ENCODE measurements at places on chromosomes 2 and 18.

GRCh38 chr2:15506229-15506819 is 54.8 kb downstream of the NBAS start:
- DNase-seq = no peak

DNA sequence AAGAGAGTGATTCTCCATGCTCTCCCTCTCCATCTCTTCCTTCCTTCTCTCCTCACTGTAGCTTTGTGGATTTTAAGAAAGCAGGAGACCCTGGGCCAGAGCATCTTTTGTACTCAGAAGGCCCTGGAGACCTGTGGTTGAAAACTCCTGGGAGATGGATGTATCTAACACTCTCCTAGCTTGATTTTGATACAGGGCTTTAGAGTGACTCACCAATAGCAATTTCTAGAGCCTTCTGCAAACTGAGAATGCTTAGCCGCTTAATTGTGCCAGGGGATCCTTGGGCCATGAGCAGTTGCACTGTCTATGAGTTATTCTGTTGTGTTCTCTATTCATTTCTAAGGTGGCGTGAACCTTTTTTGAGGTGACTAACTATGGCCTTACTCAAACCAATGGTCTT is 17.7 kb downstream of the HOXD1 start:
- no peak for DNase-seq

DNA sequence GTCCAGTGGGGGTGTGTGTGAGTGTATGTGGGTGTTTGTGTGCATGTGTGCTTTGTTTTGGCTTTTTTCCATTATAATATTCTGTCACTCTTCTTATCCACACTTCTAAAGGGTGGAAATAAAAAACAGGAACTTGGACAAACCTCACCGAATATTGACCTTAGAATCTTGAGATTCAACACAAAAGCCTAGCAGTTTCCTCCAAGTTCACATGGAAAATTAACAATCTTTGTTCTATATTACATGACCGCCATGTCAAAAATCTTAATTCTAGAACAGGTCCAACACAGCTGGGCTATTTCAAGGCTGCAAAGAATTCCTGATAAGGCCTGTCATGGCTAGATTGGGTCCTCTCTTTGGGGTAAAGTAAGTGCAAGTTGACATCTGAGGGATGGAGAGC is 169.3 kb upstream of the OSR1 start:
- no peak for DNase-seq

- no peak for DNase-seq
Observed at GRCh38 chr2:142858961-142859360, 18.5 kb upstream of the KYNU start.

- no peak for DNase-seq
Observed at GRCh38 chr2:240503848-240504247, 53.9 kb downstream of the ANKMY1 start.

- DNase-seq = no peak
Observed at GRCh38 chr2:169845016-169845415, 17.8 kb downstream of the UBR3 start.

- DNase-seq = peak; percentile 34
Observed at GRCh38 chr2:235568431-235568830, 74.6 kb downstream of the AGAP1 start.

GRCh38 chr18:32915516-32915915 is 142.7 kb upstream of the KLHL14 start:
- DNase-seq = no peak

DNA sequence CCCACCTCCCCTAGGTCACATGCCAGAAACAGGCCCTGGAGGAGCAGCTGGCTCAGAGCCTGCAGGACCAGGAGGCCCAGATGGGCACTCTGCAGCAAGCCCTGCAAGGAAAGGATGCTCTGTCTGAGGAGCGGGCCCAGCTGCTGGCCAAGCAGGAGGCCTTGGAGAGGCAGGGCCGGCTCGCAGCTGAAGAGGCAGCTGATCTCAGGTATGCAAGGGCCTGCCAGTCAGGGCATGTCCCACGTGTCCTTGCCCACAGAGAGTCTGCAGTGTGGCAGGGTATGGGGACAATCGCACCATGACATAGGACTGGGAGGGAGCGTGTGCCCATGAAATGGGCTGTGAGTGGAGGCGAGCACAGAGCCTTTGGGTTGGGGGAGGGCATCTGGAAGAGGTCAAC is 39.9 kb downstream of the CROCC2 start:
- DNase-seq = no peak

DNA sequence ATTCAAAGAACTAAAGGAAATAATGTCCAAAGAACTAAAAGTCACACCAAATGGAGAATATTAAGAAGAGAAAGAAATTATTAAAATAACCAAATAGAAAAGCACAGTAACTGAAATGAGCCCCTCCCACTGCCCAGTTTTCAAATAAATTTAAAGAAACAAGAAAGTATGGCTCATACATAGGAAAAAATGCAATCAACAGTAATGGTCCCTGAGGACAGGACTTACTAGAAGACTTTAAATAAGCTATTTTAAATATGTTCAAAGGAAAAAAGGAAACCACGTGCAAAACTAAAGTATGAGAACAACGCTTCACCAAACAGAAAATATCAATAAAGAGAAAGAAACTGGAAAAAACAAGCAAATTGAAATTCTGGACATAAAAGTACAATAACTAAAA is 58.9 kb downstream of the TMEM131 start:
- no peak for DNase-seq

- no peak for DNase-seq
Observed at GRCh38 chr2:222353993-222354392, 55.2 kb upstream of the PAX3 start.

GRCh38 chr2:18614041-18614440 is 24.7 kb upstream of the NT5C1B start:
- no peak for DNase-seq

DNA sequence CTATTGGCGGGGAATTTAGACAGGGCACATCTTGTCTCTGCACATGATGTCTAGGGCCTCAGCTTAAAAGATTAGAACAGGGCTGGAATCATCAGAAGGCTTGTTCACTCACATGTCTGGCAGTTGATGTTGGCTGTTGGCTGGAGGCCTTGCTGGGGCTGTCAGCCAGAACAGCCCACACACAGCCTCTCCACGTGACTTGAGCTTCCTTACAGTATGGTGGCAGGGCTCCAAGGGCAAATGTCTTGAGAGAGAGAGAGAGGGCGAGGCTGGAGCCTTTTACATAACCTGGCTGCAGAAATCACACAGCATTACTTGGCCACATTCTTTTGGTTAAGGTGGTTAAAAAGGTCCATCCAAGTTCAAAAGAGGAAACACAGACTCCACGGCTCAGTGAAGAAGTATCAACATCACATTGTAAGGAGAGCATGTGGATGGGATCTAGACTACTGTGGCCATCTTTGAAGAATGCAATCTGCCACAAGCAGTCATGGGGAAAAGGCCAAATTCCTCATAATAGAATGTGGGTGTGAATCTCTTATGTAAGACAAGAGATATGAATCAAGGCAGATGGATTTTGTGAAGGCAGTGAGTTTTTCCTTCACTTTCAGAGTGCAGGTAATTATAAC is 30.4 kb downstream of the SRSF7 start:
- peak; percentile 78 for DNase-seq

DNA sequence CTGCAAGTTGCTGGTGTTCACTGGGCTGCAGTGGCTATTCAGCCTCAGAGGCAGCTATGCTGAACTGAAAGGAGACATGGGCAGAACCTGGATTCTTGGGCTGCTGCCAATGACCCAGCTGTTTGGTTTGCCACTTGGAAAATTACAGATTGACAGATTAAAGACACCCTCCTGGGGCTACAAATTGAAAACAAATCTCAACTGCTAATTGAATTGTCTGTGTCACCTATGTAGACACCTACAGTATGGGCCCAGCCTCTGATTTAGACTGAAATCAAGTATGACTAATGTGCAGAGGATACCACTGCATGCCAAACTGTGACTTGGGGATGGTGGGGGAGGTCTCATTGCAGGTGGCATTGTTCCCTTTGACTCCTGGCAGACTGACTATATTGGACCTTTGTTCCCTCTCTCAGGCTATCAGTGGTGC is 42.8 kb downstream of the ITSN2 start:
- DNase-seq = no peak

DNA sequence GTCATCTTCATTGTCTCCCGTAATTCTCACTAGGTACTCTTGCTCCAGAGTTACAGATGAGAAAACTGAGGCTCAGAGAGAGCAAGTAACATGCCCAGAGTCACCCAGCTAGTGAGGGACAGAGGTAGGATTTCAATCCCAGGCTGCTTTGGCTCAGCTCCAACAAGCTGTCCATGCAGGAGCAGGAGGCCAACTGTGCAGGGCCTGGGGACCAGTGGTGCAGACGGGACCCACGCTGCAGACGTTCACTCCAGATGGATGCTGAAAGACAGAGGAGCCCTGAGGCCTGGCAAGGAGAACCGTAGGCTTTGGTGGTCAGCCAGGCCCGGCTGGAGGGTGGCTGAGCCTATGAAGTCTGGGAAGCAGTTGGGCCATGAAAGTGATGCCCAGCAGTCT is 102.6 kb downstream of the MCFD2 start:
- no peak for DNase-seq

- no peak for DNase-seq
Observed at GRCh38 chr2:150232871-150233270, 254.6 kb downstream of the RND3 start.

DNA sequence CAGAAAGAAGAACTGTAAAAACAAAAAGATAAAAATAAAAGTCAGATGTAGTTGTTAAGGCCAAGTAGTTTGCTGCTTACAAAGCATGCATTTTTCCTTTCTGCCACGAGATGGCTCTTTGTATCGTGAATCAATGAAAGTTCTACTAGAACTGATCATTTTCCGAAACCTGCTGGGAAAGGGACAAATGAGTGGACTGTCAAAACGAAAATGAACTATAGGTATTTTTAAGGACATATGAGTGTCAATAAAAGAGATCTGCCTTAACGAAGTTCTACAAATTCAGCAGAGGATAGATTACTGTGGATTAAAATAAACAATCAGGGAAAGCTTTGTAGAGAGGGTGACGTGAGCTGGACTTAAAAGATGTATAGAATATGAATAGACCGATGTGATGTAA is 15.0 kb upstream of the ELOA2 start:
- DNase-seq = peak; percentile 4

DNA sequence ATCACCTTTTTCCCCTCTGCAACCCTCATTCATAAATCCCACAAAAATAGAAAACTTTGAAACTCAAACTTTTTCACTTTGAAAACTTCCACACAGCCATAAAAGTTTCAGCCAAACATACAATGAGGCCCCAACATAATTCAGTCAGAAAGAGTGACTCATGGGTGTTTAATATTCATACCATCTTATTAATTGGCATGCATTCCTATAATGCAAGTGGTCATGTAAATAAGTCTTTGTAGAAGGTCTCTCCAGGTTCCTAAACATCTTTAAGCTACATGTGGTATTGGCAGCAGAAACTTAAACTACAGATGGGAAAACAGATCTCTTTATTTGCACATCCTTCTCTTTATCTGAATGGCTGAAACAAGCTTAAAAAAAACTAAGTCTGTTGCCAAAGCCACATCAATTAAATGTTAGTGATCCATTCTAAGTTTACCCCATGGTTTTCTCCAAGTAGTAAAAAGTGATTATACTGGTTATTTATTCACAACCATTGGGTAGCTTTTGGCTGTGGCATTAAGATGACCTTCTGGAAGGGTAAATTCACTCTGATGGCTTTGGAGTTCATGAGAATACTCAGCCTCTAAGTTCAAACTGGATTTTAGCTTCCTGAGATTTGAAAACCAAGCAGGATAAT is 70.2 kb upstream of the LYPD1 start:
- no peak for DNase-seq

GRCh38 chr2:233062451-233062850 is 2.3 kb downstream of the INPP5D start:
- no peak for DNase-seq

GRCh38 chr2:165682546-165682945 is 111.5 kb downstream of the GALNT3 start:
- DNase-seq = no peak

- DNase-seq = no peak
Observed at GRCh38 chr2:200619279-200619678, 33.5 kb downstream of the AOX1 start.

- DNase-seq = no peak
Observed at GRCh38 chr2:65416945-65417344, 15.5 kb downstream of the SPRED2 start.

- DNase-seq = no peak
Observed at GRCh38 chr18:79795446-79795845, 2.3 kb upstream of the KCNG2 start.

- peak; percentile 43 for DNase-seq
Observed at GRCh38 chr2:177296040-177296439, 31.5 kb upstream of the NFE2L2 start.

DNA sequence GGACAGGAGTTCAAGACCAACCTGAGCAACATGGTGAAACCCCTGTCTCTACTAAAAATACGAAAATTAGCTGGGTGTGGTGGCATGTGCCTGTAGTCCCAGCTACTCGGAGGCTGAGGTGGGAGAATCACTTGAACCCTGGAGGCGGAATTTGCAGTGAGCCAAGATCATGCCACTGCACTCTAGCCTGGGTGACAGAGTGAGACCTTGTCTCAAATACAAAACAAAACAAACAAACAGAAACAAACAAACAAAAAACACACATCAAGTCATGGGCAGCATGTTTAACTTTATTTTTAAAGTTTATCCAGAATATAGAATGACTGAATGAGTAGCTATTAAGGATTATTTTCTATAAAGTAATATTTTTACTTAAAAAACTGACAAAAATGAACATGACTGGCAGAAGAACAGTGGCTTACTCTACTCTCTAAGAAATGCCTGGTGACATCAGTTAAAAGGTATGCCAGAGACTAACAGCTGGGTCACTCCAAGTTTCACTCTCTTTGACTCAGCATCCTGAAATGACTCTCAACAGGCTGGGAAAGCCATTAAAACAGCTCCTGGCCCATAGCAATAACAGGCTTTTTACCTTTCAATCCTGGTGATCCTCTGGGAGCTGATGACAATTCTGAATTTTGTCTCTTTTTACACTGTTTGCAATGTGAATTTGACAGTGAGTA is 281.6 kb upstream of the STON1 start:
- peak; percentile 62 for DNase-seq

GRCh38 chr18:49127471-49128190 is 176.9 kb upstream of the SMAD7 start:
- DNase-seq = no peak

DNA sequence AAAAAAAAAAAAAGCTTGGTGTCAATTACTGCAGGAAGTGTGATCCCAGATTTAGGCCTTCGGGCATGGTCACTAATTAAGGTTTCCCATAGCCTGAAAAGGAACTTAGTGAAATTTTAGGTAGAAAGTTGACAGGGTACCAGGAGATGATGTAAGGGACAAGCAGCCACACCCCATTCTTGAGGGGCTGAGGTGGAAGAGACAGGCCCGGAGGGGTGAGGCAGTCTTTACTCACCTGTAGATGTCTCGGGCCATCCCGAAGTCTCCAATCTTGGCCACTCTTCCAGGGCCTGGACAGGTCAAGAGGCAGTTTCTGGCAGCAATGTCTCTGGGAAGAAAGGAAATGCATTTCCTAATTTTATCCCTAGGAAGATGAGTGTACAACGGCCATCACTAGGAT is 94.3 kb downstream of the CLIP4 start:
- DNase-seq = peak; percentile 96

- DNase-seq = peak; percentile 21
Observed at GRCh38 chr2:56565143-56565542, 381.4 kb downstream of the CCDC85A start.

Data from trophoblast cell (in vitro differentiated cells and primary cell).